ENCODE measurements at places on chromosomes 6 and 20.

- no peak for DNase-seq
Observed at GRCh38 chr6:78908621-78909020, 41.3 kb downstream of the IRAK1BP1 start.

DNA sequence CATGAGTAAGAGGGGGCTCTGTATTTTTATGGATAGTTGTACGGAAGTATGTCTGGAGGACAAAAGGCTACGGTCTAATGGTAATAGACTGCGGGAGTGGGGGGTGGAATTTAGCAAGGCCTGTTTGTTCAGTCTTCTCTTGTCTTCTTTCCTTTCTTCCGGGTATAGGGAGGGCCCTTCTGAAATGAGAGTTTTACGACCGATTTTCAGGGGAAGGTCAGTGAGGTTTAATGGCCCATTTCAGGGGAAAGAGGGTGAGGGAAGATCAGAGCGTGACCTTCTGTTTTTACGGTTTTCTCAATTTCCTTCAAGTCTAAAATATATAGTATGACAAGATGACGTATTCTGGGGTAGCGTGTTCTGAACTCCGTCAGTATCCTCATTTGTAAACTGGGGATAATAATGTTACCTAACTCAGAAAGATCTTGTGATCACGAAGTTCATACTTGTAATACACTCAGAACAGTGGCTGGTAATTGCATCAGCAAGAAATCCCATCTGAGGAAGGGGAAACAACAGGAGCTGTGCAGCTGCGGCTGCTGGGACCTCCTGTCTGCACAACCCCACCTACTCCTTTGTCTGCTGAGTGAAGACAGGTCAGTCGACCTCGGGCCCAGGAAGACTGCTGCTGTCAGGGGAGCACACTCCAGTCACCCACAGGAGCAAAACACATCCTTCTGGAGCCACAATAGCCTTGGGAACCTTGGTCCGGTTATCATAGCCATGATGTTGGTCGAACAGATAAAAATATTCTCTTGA, 90.4 kb downstream of the MAP3K7 start:
- no peak for DNase-seq

DNA sequence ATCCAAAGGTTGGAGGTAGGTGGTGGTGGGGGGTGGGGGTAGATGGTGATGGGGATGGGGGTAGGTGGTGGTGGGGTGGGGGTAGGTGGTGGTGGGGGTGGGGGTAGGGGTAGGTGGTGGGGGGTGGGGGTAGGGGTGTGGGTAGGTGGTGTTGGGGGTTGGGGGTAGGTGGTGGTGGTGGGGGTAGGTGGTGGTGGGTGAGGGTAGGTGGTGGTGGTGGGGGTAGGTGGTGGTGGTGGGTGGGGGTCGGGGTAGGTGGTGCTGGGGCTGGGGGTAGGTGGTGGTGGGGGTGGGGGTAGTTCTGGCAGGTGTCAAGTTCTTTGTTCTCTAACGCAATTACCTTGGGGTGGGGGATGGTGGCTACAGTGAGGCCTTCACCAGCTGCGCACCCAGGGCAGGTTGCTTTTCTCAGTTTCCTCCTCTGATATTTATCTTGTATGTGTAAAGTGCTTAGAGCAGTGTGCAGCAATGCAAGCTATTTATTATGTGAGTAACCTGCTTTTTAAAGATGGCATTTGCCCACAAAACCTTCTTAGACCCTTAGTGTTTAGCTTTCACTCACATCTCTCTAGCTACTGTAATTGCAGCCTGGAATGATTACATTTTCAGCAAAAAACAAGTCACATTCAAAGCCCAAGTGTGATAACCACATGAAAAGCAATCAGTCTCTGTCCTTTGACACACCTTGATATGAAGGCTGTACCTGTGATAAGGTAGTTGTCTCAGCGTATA, 8.2 kb upstream of the CCDC167 start:
- no peak for DNase-seq

DNA sequence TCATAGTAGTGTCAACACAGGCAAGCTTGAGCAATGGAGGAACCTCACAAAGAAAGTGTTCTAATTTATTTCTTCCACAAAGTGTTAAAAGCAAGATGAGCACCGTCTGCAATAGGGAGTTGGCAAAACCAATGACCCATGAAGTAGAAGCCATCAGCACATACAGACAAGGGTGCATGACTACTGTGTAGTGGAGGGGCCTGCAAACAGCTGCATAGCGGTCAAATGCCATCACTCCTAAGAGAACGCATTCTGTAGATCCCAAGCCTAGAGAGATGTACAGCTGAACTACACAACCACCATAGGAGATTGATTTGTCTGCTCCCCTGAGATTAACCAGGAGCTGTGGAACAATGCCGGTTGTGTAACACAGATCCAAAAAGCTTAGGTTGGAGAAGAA, 26.8 kb upstream of the ZNF165 start:
- DNase-seq = no peak

- DNase-seq = no peak
Observed at GRCh38 chr6:25176466-25176865, 102.7 kb upstream of the CARMIL1 start.

- no peak for DNase-seq
Observed at GRCh38 chr20:43271980-43272379, 82.3 kb upstream of the PTPRT start.

GRCh38 chr6:73579851-73580246, 59.0 kb upstream of the EEF1A1 start:
- DNase-seq = no peak

DNA sequence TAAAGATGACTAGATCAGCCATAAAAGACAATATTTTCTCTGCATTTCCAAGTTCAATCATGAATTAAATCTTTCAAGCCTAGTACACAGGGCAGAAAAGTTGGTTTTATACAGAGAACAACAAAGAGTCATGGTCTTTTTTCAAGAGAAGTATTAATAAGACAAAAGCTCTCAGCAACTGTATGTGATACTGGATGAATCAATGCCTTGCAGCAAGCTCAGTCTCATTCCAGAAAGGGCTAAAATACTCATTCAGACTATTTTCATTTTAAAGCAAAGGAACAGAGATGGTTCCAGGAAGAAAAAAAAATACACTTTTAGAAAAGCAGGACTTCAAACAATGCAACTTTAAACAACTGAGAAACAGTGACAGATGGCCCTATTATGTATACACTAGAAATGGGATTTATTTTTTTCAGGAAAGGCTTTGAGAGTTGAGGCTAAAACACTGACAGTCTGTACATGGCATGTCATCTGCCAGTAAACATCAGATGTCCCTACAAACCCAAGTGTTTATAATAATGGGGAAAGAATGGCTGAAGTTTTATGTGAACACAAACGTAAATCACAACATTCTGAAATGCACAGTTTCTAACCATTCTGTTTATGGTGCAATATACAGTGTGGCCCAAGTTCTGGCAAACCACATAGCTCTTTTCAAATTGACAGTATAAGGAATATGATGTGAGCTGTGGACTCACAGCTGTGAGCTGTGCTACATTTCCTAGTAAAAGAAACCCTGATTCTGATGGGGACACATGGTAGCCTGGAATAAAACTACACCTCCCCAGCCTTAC, 114.3 kb upstream of the DST start:
- no peak for DNase-seq

DNA sequence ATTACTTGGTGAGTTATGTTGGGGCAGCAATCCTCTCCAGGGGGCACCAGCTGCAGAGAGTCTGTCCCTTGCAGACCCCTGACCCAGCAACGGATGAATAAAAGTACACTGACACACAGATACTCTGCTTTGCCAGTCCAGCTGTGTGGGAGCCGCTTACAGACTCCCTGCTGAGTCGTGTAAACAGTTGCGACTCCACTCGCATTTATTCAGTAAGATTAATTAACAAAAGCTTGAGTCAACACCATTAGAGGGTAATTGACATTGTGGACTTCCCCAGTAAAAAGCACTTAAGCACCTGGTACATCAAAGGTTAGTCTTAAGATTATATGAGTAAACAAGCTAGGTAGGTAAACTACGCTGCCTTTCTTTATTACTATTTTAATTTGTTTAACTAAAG, 92.0 kb upstream of the TMEM181 start:
- DNase-seq = no peak

DNA sequence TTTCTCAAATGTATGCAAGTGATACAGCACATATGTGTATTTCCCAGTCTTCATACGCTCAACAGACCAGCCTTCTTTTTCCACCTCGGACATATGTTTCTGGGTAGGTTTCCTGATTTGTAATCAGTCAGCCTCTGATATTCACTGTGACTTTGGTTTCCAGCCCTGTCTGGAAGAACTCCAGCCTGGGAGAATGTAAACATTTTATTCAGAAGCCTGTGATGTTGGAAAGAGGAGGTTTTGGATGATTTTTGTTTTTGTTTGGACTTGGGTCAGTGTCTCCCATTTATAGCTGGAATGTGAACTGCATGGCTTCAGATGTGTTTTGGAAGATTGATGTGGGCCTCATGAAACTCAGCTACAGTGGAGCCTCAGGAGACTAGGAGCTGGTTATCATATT, 172.2 kb upstream of the CENPW start:
- DNase-seq = no peak

GRCh38 chr20:14550655-14551054, 213.2 kb upstream of the FLRT3 start:
- DNase-seq = no peak

GRCh38 chr6:25750906-25751305, 3.6 kb upstream of the SLC17A4 start:
- DNase-seq = no peak

DNA sequence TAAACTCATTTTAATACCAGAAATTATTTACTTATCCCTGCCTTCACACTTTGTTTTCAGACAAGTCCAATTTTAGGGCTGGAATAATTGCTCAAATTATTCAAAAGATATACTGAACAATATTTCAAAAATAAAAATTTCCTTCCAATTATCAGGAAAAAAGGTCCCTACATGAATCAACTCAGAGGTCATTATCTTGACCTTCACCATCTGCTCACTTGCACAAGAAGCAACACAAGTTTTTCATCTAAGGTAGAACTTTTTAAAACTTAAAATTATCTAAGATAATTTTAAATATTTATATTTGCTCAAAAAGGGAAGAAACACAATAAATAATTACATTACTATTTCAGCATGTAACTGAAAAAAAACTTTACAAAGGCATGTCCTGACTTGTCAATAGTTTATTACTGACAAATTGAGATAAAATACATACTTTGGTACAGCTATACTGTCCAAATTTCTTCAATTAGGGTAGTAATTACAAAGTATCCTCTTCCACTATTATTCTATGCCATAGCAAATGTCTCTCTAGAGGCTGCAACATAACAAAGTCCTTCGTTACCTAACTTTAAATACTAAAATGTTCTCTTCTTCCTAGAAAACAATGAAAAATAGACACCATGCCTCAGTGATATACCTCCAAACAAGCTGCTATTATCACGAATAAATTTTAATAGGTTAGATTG, 2.4 kb downstream of the CEP85L start:
- DNase-seq = no peak

- DNase-seq = no peak
Observed at GRCh38 chr6:128403618-128404444, 116.6 kb downstream of the PTPRK start.

- DNase-seq = no peak
Observed at GRCh38 chr20:60052322-60052721, 94.1 kb downstream of the CDH26 start.

DNA sequence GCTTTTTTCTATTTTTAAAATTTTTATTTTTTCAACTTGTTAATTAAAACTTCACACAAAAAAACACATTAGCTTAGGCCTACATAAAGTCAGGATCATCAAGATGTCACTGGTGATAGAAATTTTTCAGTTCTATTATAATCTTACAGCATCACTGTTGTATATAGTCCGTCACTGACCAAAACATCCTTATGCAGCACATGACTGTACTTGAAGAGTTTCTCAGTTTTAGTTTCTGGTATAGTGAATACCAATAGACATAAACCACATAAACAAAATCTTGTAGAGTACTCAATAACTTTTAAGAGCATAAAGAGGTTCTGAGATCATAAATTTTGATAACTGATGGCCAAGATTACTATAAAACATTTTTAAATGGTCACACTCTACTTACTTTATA, 71.8 kb downstream of the ASCC3 start:
- no peak for DNase-seq

GRCh38 chr20:49306903-49307620, 29.2 kb upstream of the ZNFX1 start:
- DNase-seq = no peak

- no peak for DNase-seq
Observed at GRCh38 chr20:31989030-31989645, 21.1 kb upstream of the CCM2L start.

DNA sequence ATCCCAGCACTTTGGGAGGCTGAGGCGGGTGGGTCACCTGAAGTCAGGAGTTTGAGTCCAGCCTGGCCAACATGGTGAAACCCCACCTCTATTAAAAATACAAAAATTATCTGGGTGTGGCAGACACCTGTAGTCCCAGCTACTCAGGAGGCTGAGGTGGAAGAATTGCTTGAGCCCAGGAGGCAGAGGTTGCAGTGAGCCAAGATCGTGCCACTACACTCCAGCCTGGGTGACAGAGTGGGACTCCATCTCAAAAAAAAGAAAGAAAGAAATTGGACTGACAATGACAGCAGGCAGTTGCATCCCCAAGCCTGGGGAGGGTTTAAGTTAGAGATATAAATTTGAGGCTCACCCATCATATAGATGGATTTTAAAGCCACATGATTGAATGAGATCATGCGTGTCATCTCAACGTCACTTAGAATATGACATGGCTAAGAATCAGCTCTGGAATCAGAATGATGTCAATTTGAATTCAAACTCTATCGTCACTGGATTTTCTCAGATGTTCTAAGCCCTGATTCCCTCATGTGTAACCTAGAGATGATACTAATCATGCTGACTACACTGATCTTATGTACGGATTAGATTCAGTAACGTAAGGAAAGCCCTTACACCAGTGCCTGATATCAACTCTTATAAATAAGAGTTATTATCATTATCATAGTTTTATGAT, 534.0 kb upstream of the JARID2 start:
- DNase-seq = no peak

GRCh38 chr6:129133770-129134192, 250.8 kb downstream of the LAMA2 start:
- DNase-seq = no peak

DNA sequence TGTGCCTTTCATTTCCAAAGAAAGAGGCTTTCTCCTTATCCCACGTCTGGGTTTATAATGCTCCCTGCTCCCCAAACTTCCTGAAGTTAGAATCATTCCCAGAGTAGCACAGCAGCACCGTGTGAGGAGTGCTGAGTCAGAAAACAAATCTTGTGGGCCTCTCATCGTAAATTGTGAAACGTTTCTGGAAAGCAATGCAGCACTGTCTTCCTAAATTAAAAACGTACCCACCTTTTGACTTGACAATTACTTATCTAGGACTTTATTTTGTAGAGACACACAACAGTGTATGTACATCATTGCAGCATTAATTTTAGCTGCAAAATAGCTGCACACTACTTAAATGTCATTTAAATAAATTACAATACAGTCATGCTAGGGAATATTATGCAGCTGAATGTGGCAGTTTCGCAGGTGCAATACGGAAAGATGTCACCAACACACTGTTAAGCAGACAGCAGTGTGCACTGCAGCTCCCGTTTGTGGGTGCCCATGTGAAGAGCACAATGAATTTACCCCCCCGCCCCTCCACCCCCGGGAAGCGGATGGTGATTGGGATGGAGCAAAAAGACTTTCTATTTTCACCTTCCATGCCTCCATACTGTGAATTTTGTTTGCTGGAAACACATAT, 30.8 kb downstream of the RRBP1 start:
- DNase-seq = no peak

- DNase-seq = no peak
Observed at GRCh38 chr20:12847872-12848271, 160.9 kb upstream of the SPTLC3 start.

- DNase-seq = no peak
Observed at GRCh38 chr6:136491251-136491650, 59.0 kb downstream of the MAP7 start.

- DNase-seq = no peak
Observed at GRCh38 chr20:1003920-1004697, 2.0 kb upstream of the RSPO4 start.

Data from activated T-helper 1 cell treated with anti-CD3 and anti-CD28 coated beads, Interleukin-12 subunit alpha, Interleukin-12 subunit beta, Interleukin-2, Interleukin-4 antibody, amounts not matched to agents 30 ng/mL and 10 ng/mL and 1 ng/mL, durations not matched to agents 14 hours and 24 hours and 36 hours (primary cell).